Left ventricle myocardium inferior (tissue), 1 donor: ENCODE measurements at places on chromosomes 13 and 19.
A peak's percentile ranks its signal among the peaks of the same experiment; 100 is the strongest.

- DNase-seq = no peak
Observed at GRCh38 chr13:110179116-110179856, 127.7 kb downstream of the COL4A1 start.

- DNase-seq = no peak
Observed at GRCh38 chr13:46373623-46374022, 13.4 kb downstream of the RUBCNL start.

GRCh38 chr13:80345771-80346510, 5.0 kb upstream of the SPRY2 start:
- no peak for DNase-seq

GRCh38 chr19:46076031-46076880, 35.5 kb upstream of the IGFL4 start:
- no peak for DNase-seq

DNA sequence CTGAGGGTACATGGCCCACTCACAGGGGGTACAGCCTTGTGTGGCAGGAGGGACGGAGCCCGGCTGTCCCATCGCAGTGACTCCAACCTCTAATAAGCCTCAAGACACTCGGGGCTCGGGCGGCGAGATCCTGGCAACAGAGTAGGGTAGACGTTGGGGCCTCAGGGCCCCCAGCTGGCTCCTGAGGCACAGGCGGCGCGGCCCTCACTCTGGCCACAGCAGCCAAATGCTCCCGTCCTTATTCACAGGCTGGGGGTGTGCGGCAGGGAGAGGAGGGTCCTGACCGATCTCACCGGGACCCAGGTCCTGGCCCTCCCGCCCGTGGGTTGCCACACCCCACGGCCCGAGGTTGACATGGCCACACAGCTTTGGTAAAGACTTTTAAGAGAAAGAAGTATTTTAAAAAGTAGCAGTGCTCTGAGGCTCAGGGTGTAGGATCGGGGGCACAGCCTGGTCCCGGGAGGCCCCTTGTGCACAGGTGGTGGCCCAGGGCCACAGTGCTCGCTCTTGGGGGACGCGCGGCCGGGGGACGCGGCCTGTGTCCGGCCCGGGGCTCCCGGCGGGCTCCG, 7.6 kb downstream of the SLC39A3 start:
- DNase-seq = no peak

DNA sequence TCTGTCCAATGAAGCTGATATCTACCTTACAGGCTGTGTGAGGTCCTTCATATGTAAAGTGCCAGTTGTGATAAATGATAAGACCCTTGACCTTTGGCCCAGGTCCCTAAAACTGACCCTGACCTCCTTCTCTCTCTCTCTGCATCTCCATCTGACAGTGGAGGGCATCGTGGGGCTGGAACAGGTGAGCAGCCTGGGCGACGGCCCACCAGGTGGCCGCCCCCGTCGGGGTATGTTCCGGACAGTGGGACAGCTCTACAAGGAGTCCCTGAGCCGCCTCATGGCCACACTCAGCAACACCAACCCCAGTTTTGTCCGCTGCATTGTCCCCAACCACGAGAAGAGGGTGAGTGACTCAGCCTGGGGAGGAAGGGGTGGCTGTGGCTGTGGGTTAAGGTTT, 53.7 kb downstream of the MYH14 start:
- DNase-seq = no peak

GRCh38 chr13:44432650-44433049, 59.0 kb downstream of the SERP2 start:
- no peak for DNase-seq

DNA sequence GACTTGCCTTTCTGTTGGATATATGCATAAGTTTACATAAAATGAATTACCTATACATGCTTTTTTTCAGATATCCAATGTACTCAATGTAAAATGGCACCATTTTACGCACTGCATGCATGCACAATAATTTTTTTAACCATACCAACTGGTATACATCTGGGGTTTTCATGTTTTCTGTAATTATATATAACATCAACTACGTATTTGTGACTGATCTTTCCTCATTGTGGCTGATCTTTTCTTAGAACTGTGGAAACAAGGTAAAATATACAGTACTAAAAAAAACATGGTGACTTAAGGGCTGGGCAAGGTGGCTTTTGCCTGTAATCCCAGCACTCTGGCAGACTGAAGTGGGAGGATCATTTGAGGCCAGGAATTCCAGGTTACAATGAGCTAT, 18.5 kb downstream of the PSPC1 start:
- DNase-seq = no peak

GRCh38 chr19:19460258-19460731, 54.8 kb downstream of the GATAD2A start:
- DNase-seq = no peak

DNA sequence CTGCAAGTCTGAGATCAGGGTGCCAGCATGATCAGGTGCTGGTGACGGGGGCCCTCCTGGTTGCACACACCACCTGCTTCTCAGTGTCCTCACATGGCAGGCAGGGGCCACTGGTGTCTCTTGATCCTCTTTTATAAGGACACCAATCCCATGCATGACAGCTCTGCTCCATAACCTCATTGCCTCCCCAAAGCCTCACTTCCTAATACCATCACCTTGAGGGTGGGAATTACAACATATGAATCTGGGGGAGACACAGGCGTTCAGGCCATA, 15.0 kb upstream of the MIER2 start:
- no peak for DNase-seq

DNA sequence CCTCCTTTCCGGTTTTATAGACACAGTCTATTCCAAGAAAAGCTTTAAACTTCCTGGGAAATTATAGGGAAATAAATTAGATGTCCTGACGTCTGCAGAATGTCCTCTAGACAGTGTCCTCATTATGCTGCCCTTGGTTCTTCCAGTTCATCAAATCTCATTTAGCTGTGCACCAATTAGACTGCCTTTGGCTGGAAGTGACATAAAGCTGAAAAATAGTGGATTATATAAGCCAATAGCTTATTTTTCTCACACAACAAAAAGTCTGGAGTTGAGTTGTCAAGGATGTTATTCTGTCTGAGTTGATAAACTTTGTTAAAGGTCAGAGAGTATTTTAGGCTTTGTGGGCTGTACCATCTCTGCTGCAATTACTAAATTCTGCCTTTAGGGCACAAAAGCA, 314.8 kb upstream of the TMTC4 start:
- no peak for DNase-seq

DNA sequence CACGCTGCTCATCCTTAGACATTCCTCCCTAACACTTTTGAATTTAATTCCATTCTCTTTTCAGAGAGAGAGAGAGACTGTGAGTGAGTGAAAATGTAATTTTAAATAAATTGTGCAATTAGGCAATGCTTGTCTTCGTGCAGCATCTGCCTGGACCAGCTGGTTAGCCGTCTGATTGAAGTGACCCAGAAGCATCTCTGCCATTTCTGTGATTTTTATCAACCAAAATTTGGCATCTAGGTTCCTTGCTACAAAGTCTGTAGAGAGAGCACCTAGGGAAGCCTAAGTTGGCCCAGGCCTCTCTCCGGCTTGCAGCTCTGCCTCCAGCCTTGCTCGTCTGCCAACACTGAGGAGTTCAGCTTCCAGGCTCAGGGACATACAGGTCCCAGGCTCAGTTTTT, 138.6 kb upstream of the GPR12 start:
- DNase-seq = no peak

- DNase-seq = no peak
Observed at GRCh38 chr13:33410619-33411018, 125.1 kb upstream of the STARD13 start.

DNA sequence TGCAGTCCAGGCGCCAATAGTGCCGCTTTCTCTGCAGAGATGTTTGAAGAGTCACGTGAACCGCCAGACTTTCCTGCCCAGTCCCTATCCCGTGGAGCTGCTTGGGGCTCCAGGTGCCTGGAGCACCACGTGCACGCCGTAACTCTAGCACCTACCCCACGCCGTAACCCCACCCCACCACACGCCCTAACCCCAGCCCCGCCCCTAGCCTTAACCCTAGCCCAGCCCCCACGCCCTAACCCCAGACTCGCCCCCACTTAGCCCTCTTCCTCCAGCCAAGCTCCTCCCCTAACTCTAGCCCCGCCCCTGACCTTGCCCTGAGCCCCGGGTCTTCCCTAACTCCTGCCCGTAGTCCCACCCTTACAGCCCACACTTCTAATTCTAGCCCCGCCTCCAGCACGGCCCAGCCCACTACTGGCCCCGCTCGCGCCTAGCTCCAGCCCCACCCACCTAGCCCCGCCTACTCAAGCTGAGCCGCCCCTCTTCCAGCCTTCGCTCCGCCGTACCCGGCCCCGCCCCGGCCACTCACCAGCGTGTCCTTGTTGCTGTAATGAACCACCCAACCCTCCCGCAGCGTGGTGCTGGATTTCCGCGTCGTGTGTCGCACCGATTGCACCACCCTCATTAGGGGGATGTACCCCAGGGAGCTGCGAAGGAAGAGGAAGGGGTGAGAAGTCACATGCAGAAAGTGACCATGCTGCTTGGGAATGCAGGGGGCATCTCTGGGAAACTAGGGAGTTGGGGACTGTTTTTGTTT, 19.5 kb downstream of the PRKD2 start:
- DNase-seq = peak; percentile 89

DNA sequence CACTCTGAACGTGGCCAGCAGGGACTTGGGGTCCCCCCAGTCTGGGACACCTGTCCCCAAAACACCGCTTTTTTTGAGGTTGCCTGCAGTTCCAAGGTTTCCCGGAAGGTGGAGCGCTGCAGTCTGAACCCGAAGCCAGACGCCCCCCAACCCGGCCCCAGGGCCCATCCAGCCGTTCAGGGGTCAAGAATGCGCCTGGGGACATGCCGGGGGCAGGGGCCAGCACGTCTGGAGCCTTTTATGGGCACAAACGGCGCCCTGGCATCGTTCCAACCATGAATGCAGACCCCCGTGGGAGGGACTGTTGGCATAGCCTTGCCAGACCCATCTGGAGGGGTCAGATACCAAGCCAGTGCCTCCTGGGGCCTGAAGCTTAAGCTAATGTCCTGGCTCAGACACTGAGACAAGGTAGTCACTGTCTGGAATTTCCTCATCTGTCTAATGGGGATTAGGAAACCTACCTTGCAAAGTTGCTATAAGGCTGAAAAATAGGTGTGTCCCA, 6.9 kb downstream of the S1PR5 start:
- DNase-seq = no peak

GRCh38 chr13:73835138-73835721, 299.0 kb downstream of the KLF12 start:
- no peak for DNase-seq

DNA sequence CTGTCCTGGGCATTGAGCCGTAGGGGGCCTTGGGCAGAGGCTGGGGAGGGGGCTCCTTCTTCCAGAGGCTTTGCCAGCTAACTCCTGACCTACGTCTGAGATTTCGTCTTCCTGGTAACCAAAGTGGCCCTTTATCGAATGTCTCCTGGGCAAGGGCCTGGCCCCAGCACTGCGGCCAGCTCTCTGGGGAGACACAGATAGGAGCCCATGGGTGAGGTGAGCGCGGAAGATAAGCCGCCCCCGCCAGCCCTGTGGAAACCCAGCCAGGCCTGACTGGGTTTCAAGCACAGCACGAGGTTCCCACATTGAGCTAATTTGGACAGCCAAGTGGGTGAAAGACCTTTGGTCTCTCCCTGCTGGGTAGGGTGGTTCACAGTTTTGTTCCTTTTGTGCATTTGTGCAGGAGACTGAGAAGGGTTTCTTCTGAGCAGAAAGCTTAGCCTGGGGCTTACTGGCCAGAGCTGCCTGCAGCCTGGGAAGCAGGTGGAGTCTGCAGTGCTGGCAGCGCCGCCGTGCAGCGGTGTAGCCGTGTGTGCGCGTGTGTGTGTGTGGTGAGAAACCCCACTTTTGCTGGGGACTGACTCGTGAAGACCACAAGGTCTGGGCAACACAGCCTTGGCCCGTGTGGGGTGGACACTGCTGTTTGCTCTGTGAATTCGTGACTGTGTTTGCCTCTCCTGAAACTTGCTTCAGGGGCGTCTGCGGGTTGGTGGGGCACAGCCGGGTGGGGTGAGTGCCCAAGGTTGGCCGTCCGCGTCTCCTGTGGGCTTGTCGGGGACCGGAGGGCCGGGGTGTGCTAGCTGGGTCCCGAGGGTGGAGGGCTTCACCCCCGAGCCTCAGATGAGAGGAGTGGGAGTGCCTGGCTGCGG, 2.5 kb downstream of the BSG start:
- peak; percentile 75 for DNase-seq

- no peak for DNase-seq
Observed at GRCh38 chr19:35421362-35421761, 26.7 kb upstream of the FFAR2 start.

DNA sequence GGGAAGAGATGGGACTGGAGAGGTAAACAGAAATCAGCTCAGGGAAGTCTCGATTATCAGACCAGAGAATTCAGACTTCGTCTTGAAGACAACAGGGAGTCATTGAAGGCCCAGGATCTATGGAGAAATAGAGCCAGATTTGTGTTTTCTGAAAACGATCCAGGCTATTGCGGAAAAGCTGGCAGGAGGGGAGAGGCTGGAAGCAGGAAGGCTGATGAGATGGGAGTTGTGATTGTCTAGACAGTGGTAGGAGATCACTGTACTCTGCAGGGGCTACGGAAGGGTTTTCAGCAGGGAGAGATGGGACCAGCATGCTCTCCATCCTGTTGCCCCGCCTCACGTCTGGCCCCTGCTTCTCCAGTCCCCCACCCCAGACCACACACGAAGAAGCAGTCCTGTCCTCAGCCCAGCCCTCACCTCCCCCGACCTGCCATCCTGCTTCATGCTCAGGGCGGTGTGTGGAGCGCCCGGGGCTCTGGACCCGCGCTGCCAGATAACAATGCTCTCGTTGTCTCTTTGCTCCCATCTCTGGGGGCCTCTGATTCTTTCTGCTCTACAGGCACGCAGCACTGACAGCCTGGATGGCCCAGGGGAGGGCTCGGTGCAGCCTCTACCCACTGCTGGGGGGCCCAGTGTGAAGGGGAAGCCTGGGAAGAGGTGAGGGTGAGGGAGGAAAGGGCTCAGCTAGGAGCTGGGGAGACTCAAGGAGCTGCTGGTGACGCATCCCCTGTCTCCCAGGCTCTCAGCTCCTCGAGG, 1.9 kb downstream of the ARHGAP33 start:
- no peak for DNase-seq

DNA sequence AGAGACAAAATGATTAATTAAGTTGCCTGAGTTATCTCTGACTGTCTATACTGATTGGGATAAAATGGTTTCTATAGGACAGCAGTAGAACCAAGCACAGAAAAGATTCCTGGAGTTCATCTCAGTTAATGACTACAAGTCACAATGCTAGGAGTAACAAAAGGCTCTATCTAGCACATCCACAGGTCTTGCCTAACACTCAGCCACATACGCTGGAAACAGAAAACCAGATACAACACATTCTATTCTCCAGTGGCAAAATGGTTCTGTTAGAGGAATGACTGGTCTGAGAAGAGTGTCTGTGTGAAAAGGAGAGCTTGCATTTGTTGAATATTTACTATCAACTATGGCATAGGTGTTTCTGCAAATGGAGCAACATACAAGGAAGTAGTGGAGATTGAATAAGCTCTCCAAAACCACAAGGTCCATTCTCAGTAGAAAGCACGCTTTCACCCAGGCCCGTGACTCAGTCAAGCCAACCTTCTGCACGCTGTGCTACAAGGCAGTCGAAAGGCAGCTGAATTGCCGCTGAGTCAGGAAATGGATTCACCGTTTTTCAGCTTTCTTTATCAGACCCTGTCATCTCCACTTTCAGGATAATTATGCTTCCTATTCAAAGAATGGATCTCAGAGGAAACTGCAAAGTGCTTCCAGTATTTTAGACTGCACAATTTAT, 761.5 kb downstream of the EFNB2 start:
- no peak for DNase-seq

GRCh38 chr19:13881692-13882418, 4.9 kb downstream of the NANOS3 start:
- DNase-seq = no peak
